ENCODE measurements at places on chromosomes 6 and 20.

GRCh38 chr20:33237989-33238388, 2.2 kb downstream of the BPIFA1 start:
- no peak for DNase-seq

DNA sequence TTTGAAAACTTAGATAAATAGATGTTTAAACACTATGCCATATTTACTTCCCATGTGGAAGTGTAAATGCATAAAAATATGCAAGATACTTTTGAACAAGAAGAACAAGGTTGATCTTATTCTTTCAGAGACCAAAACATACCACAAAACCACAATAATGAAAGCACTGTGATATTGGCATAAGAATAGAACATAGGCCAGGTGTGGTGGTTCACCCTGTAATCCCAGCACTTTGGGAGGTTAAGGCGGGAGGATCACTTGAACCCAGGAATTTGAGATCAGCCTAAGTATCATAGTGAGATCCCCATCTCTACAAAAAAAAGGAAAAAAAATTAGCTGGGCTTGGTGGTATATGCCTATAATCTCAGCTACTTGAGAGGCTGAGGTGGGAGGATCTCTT, 66.5 kb downstream of the KCNS1 start:
- DNase-seq = no peak

- peak; percentile 35 for DNase-seq
Measured at GRCh38 chr6:24796616-24797290, 2.0 kb downstream of the ARMH2 start.

DNA sequence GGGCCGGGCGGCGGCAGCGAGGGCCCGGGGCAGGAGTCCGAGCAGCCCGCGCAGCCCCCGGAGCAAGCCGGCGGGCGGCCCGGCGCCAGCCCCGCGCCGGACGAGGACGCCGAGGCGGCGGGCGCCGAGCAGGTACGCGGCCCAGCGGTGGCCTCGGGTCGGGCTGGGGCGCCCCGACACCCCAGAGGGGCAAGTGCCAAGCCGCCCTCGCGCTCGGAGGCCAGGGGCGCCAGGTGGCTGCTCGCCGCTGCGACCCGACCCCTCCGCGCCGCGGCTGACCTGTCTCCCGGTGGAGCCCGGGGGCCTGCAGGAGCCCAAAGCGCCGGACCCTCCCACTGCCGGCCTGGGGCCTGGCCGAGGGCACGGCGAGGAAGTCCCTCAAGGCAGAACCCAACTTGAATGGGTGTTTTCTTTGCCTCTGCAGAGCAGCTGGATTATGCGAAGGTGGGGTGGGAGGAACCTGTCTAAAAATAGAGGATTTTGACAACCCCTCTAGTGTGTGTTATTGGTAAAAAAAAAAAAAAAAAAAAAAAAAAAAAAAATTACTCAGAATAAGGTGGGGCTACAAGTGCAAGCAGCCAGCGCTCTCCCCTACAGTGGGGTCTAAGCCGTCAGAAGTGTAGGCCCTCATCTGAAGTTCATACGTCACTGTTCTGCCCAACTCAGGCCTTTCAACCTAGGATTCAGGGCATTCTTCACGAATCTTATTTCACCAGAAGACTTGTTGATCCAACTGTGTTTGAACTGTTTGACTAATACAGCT, 609 bp downstream of the OGFRL1 start:
- DNase-seq = no peak

GRCh38 chr6:111589366-111589765, 16.3 kb downstream of the TRAF3IP2 start:
- peak; percentile 65 for DNase-seq
